ENCODE measurements at places on chromosomes 12 and 14.

DNA sequence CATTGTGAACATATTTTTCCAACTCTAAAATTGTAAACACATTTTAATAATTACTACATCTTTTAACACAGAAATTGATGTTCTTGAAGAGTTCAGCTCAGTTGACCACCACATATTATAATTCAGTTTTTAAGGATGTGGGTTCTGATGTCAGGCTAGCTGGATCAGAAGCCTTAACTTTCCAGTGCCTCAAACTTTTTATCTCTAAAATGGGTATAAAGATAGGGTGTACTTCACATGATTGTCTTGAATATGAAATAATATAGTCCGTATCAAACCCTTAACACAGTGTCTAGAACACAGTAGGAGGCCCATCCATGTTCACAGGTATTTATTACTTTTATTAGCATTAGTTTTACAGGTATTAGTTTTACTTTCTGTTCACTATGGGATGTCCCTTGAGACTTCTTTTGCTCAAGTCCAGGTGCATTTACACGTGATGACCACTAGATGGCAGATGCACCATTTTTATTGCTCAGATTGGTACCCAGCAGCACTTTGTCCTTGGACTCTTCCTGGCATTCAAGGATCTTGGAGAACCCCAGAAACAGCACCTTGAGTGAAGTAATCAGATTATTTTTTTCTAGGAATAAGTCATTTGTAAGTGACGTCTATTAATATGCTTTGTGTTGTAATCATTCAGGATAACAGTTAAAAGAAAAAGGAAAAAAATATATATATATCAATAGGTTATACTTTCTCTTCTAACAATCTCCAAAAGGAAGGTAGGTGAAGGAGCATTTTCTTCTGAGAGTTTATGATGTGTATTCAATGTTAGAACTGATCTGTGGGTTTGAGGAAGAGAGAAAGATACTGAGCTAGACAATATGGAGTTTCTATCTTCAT, 580.2 kb downstream of the ETNK1 start:
- peak; percentile 60 for DNase-seq

- DNase-seq = no peak
Observed at GRCh38 chr14:95623195-95623594, 63.0 kb upstream of the TCL1B start.

- DNase-seq = peak; percentile 45
Observed at GRCh38 chr14:51310505-51310944, 70.5 kb downstream of the TMX1 start.

DNA sequence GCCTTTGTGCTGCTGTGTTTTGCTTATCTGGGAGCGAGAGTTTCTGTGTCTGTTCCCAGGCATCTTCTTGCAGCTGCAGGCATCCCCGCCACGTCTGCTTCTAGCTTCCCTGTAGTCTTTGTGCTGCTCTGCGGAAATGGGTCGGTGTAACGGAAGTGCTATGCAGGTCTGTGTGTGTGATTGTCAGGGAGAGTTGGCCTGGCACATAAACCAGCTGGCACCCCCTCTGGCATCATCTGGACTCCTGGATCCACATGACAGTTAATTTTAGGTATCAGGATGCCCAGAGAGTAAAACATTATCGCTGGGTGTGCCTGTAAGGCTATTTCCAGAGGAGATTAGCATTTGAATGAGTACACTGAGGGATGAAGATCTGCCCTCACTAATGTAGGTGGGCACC, 9.4 kb upstream of the OASL start:
- DNase-seq = no peak

DNA sequence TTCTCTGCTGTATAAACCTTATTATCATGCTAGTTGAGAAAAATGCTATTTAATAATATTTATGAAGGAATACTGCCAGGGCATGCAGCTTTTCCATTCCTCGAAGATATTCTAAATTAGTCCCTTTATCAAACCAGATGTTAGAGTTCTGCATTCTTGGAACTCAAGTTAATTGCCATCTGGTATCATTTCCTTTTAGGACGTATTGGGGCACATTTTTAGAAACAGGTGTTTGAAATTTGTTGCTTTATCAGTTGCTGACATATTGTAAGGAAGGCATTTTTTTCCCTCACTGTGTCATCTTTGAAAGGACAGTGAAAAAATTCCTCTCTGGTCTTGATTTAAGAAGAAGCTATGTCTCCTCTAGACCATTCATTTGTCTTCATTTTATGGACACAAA, 471.2 kb upstream of the PRICKLE1 start:
- no peak for DNase-seq

GRCh38 chr12:47818467-47819137, 1.1 kb downstream of the HDAC7 start:
- peak; percentile 73 for DNase-seq
